ENCODE measurements at places on chromosomes 7 and 10.

DNA sequence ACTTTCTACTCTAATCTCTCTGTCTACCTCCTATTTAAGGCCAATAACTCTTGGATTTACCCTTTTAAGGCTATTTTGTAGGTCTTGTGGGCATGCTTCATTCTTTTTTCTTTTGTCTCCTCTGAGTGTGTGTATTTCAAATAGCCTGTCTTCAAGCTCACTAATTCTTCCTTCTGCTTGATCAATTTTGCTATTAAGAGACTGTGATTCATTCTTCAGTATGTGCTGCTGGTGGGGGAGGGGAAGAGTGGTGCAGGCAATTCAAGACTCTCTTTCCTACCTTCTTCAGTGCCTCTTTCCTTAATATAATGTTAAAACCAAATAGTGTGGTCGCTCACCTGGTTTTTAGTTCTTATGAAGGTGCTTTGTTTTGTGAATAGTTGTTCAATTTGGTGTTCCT lies 20.0 kb downstream of the ABCB1 start:
- no peak for DNase-seq

DNA sequence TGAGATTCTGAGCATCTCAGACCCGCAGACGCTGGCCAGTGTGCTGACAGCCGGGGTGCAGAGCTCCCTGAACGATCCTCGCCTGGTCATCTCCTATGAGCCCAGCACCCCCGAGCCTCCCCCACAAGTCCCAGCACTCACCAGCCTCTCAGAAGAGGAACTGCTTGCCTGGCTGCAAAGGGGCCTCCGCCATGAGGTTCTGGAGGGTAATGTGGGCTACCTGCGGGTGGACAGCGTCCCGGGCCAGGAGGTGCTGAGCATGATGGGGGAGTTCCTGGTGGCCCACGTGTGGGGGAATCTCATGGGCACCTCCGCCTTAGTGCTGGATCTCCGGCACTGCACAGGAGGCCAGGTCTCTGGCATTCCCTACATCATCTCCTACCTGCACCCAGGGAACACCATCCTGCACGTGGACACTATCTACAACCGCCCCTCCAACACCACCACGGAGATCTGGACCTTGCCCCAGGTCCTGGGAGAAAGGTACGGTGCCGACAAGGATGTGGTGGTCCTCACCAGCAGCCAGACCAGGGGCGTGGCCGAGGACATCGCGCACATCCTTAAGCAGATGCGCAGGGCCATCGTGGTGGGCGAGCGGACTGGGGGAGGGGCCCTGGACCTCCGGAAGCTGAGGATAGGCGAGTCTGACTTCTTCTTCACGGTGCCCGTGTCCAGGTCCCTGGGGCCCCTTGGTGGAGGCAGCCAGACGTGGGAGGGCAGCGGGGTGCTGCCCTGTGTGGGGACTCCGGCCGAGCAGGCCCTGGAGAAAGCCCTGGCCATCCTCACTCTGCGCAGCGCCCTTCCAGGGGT lies 703 bp downstream of the RBP3 start:
- DNase-seq, result no peak

DNA sequence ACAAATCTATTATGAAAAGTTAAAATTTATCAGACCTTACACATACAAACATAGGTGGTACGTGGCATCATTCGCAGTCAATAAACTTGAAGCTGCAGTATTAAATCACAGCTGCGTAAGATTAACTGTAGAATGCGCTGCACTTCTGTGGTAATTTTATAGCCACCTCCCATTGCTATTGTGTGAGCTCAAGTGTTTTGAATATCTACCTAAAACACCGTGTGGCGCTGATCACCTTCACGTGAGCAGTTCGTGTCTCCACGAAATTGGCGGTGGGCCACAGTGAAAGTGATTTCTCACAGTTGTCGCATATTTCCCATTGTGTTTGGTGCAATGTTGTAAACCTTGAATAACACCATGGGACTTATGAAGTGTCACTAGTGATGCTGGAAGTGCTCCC lies 102.8 kb downstream of the PLPP4 start:
- no peak for DNase-seq

DNA sequence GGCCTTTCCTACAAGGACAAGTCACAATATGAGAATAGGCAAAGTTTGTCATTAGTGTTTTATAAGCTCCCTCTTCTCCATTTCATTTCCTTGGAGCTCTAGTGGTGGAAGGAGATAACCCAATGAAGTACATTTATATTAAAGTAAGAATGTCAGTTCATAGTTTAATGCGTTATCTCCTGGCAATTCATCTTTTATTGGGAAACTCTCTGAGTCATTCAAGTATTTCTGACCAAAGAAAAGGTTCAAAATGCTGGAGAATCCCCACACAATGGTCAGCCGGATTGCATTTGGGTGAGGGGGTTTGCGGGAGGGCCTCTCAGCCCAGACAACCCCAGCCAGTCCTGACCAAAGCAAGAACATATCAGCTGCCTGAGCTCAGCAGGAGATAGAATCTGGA lies 321.5 kb upstream of the NRP1 start:
- DNase-seq, result no peak

- peak; percentile 99 for DNase-seq
Observed at GRCh38 chr7:44606341-44607140, at the start of gene OGDH. OGDH (plus strand) TSS chr7:44606627; CDS start chr7:44624344, 17,717 bp downstream.

GRCh38 chr10:129934196-129934925 lies 29.7 kb downstream of the EBF3 start:
- no peak for DNase-seq

GRCh38 chr7:137953665-137954470 lies 48.0 kb downstream of the CREB3L2 start:
- DNase-seq, result no peak

GRCh38 chr7:7159063-7159658 lies 23.2 kb upstream of the C1GALT1 start:
- no peak for DNase-seq

GRCh38 chr10:48381971-48382370 lies 75.5 kb downstream of the MAPK8 start:
- no peak for DNase-seq

- no peak for DNase-seq
Observed at GRCh38 chr10:30806850-30807249, 177.3 kb upstream of the LYZL2 start.

DNA sequence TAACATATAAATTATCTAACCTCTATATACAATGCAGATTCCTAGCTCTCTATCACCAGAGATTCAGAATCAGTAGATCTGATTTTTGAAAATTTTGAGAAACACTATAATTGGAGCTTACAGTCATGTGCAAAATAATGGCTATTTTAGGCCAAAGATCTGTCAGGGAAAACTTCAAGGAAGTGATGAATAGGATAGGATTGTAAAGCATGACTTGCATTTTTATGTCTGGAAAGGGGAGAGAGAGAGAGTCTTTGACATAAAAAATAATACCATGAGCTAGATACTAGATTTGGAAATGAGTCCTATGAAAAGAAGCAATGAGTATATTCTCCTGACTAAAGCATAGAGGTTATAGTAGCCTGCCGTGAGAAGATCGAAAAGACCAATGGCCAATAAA lies 181.1 kb downstream of the SDHAF3 start:
- no peak for DNase-seq

DNA sequence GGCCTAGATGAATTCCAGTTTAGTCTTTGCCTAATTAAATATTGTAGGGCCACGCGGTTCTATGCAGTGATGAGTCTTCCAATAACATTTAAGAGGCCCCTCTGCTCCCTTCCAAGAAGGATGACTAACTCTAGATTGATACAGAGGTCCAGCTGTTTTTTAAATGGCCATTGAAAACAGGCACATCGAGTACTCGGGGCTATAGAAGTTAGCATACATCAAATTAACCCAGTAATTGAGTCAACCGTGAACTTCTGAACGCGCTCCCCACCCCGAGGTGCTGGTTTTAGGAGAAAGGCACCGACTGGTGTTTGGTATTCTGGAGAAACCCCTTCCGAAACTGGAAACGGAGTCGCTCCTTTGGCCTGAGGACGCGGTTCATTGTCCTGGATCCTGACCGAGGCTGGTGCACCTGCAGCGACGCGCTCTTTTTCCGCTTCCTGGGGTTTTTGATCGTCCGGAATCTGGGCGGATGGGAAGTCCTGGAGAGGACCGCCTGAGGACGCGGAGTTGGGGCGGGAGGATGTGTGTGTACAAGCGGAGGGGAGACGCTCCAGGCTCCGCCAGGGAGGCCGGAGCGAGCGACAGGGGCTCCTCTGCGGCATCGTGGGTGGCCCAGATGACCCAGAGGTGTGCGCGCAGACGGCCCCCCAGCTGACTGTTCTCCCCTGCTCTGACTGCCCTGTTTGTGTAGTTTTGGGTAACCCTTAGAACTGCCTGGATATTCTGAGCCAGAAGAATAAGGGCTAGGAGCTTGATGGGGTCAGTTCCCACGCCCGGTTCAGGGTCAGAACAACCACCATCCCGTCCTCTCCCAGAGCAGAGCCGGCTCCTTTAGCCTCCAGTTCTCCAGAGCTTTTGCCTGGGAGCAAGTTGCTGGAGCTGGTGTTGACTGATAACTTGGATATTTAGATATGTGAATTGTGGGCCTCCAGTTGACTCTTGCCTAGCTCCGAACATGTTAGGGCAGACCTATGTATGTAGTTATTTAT lies 711 bp downstream of the FAM221A start:
- peak; percentile 77 for DNase-seq

GRCh38 chr7:35494407-35494806 lies 200.5 kb downstream of the HERPUD2 start:
- DNase-seq, result no peak

DNA sequence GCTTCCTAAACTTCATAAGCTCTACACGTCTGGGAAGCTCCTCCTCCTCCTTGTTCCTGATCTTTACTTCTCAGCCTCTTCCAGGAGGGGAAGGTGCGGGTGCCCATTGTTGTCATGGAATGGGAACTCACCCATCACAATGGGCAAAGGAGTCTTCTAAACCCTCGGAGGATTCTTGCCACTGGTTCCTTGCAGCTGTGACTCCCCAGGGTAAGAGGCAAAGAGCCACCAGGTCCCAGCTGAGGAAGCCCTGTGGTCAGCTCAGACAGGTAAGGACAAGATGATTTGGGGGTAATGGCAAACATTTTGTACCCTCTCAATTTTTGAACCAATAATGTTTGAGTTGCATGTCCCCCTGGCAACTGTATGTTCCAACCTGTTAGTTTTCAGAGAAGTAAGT lies at the start of gene TEX36:
TSS of gene TEX36 (minus strand) at position 101 of the 400 bp plus-strand sequence. CDS start 174 bp downstream, outside the sequence.
- DNase-seq, result no peak

DNA sequence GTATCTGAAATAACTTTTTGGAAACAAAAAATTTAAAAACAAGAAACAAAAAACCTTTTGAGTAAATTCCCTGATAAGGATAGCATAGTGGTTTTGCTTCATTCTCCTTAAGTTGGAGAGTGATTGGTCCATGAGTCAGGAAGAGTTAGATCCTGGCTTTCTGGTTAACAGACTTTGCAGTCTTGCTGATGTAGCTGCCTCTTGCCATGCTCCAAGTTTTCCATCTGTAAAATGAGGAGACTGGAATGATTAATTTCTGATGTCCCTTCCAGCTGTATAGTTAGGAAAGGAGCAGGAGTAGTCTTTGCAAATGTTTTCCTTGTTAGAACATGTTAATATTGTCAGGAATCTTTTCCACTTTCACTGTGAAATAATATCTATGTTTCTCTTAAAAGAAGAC lies 266.6 kb downstream of the DNAJB9 start:
- no peak for DNase-seq

GRCh38 chr10:119742947-119743648 lies 17.2 kb downstream of the INPP5F start:
- no peak for DNase-seq

- DNase-seq, result no peak
Observed at GRCh38 chr7:121166916-121167315, 161.9 kb upstream of the WNT16 start.

DNA sequence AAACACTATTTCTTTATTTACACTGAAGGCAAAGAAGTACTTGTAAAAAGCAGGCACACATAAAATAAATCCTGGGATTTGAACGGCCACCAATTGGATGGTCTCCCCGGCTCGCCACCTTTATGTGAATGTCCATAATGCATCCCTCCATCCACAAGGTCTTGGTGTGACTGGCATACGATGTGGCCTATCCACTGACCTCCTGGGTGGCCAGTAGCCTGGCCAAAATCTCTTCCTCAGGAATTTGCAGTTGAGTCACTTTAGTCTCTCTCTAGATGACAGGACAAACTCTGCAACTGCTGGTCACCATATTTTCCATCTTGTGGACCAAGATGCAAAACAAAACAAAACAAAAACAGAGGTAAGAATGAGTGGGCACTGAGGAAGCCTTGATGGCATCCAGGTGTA lies 39.1 kb downstream of the CDK1 start:
- no peak for DNase-seq

GRCh38 chr7:31893365-31893764 lies 176.8 kb downstream of the PDE1C start:
- DNase-seq, result no peak

DNA sequence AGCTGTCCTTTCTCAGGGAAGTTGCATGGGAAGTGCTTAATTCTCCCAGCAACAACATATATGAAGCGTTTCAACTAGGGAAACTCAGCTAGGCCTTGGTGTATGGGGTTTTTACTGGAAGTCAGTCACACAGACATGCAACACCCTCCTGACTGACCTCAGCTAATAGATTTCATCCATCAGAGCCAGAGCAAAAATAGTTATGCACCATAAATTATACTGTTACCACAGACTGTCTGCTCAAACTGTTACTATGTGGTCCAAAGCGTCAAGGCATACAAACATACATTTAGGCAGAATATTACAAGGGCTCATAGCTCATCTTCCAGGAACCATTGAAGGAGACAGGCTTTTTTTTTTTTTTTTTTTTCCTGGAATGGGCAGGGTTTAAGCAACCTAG lies 417.9 kb downstream of the ANKRD7 start:
- DNase-seq, result no peak

- no peak for DNase-seq
Observed at GRCh38 chr10:127991543-127992255, 84.8 kb downstream of the PTPRE start.

DNA sequence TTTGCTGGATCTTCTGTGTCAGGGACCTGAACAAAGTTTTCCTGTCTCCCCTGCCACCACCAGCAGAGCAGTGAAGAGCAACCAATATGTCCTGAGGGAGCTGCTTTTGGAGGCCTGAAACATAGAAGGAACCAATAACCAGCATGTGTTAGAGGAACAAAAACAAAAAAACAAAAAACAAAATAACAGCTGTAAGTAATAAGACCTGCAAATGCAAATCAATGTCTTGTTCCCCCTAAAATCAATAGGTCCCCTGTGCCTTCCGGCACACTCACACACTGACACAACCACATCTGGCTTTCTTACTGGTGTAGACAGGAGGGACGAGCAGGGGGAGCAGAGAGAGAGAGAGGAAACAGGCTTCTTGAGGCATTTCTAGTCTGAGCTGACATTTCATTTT lies 94.1 kb downstream of the NRG3 start:
- no peak for DNase-seq

GRCh38 chr7:88329532-88330463 lies 23.1 kb upstream of the STEAP4 start:
- DNase-seq, result no peak

DNA sequence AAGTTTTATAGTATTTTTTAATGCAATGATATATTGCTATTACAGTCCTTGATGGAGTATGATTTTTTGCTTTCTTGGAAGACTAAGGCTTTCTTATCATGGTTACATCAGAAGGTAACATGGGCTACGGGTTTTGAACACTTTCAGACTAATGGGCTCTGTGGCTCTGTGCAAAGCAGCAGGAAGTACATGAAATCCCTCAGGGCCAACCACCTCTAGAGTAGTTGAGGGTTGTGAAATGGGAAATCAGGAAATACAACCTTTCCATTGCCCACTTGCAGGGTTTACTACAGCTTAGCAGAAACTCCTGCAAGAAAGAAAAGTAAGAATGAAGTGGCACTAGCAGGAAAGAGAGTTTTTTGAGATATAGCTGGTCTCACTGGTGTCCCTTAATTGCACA lies 853.5 kb downstream of the KCNMA1 start:
- no peak for DNase-seq

Measured in endothelial cell (in vitro differentiated cells).